ENCODE measurements at places on chromosomes 2 and 18. TPM values are rescaled to one million over a fixed set of nuclear protein-coding genes. Genes with fewer than 3 reads are reported as not detected.

The TGFA gene
- total RNA-seq: 1.9 TPM

DNA sequence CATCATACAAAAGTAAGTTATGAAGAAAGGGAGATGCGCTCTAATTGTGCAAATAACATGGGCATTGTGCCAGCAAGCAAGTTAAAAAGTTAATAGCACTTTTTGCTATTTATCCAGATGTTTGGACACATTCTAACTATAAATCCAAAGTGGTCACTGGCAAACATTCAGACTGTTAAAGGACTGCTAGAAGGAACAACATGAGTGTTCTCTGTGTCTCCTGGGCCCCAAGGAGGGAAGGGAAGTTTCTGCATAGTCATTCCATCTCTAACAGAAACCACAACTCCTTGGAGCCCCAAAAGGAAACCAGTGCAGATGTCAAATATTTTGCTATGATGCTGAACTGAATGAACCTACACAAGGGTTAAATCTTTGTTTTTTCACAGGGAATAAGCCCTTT lies 213.3 kb upstream of the HNRNPA3 start:
- no peaks in the 10 kb centered on the region for H3K27me3 ChIP-seq
- no peak overlapping the region for H3K4me3 ChIP-seq
- H3K27ac ChIP-seq: no peak overlapping the region

DNA sequence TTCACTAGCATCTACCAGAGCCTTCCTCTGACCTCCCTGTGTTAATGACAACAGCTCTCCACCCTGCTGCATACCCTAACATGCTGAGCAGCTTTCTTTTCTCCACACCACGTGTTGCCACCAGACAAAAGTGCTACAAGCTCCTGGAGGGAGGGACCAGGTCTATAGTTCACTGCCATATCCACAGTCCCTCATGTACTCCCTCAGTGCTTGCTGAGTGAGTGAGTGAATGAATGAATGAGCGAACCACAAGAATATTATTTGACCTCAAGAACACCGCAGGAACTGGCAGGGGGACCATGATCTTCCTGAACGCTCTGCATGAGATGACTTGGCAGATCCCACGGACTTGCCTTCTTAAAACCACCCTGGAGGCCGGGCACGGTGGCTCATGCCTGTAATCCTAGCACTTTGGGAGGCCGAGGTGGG lies 47.4 kb upstream of the CAB39 start:
- DNase-seq: no peak
- H3K4me1 ChIP-seq: peaks cover 12% of the 10 kb centered on the region
- H3K27me3 ChIP-seq: no peaks in the 10 kb centered on the region
- no peaks in the 10 kb centered on the region for H3K36me3 ChIP-seq

GRCh38 chr2:27039871-27040270 lies 7.1 kb downstream of the TMEM214 start:
- no peak overlapping the region for H3K4me3 ChIP-seq
- no peak for DNase-seq
- H3K4me1 ChIP-seq: peaks cover 19% of the 10 kb centered on the region
- H3K36me3 ChIP-seq: peaks cover 66% of the 10 kb centered on the region
- no peaks in the 10 kb centered on the region for H3K27me3 ChIP-seq

DNA sequence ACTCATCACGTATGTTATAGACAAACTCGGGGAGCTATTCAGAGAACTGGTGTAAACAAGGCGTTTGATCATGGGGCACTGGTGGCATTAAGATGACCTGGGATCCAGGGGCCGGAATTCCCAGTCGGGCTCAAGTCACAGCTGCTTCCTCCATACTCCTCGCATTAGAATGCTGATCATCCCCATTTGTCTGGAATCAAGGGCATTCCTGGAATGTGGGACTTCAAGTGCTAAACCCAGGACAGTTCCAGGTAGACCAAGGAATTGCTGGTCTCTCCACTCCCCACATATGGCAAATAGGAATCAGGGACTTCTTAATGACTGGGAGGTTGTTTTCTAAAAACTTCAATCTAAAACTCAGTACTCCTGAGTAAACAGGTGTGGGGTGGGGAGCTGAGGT lies 355.7 kb upstream of the RAB6C start:
- no peaks in the 10 kb centered on the region for H3K36me3 ChIP-seq
- H3K4me1 ChIP-seq: no peaks in the 10 kb centered on the region
- H3K4me3 ChIP-seq: no peak overlapping the region
- DNase-seq: no peak

DNA sequence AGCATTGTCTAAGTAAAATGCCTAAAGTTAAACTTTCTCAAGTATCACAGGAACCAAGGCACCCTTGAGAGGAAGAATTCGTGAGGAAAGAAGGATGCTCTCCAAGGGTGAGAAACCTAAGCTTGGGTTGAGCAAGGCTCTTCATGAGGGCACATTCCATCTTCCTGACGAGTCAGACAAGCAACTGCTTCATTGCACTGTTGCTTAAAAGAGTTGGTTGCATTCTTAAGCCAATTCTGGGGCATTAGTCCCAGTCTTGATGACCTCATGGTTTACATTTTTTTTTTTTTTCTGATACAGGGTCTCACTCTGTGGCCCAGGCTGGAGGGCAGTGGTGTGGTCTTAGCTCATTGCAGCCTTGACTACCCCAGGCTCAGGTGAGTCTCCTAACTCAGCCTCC lies 237.5 kb downstream of the ACTR3 start:
- no peaks in the 10 kb centered on the region for H3K4me1 ChIP-seq
- H3K27ac ChIP-seq: no peak overlapping the region
- H3K36me3 ChIP-seq: no peaks in the 10 kb centered on the region

The LIPT1 gene
- total RNA-seq: 13.8 TPM

- no peak for DNase-seq
- H3K27me3 ChIP-seq: no peaks in the 10 kb centered on the region
- no peak overlapping the region for H3K27ac ChIP-seq
- no peaks in the 10 kb centered on the region for H3K36me3 ChIP-seq
Measured at GRCh38 chr2:238518172-238518820, 91.6 kb downstream of the ASB1 start.

GRCh38 chr2:200494048-200494447 lies 15.8 kb downstream of the KCTD18 start:
- no peaks in the 10 kb centered on the region for H3K27me3 ChIP-seq
- H3K27ac ChIP-seq: no peak overlapping the region
- no peak for DNase-seq
- no peak overlapping the region for H3K4me3 ChIP-seq
- peaks cover 26% of the 10 kb centered on the region for H3K36me3 ChIP-seq

DNA sequence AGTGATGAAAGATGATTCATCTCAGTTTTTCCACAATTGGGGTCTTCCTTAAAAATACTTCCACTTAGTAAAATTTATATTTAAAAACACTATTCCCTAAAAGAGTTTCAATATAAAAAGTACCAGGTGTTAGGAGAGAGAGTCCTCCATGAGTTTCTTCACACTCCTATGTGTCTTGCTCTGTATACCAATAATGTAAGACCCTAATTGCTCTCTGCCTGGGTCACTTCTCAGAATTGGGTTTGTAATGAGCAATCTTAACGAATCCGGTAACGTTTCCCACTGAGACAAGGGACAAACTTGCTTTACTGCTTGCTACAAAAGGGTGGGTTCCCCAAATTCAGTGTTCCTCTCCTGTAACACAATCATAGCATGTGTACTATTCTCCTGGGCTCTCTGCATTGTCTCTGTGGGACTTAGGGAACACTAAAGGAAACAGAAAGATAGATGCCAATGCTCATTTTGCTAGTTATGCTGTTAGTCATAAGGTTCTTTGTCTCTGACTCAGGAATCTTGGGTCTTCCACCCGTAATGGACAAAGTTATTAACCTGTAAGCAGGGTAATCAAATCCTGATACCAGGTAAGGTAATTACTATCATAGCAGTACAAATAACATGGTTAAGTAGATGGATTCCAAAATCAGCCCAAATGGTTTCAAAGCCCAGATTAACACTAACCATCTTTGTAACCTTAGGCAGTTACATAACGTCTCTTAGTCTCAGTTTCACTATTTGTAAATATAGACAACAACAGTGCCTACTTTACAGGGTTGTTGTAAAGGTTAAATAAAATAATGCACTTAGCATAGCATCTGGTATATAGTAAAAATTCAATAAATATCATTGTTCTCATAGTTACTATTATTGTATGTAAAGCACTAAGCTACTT lies 46.3 kb downstream of the ITSN2 start:
- no peaks in the 10 kb centered on the region for H3K27me3 ChIP-seq
- H3K4me1 ChIP-seq: no peaks in the 10 kb centered on the region
- H3K27ac ChIP-seq: no peak overlapping the region

DNA sequence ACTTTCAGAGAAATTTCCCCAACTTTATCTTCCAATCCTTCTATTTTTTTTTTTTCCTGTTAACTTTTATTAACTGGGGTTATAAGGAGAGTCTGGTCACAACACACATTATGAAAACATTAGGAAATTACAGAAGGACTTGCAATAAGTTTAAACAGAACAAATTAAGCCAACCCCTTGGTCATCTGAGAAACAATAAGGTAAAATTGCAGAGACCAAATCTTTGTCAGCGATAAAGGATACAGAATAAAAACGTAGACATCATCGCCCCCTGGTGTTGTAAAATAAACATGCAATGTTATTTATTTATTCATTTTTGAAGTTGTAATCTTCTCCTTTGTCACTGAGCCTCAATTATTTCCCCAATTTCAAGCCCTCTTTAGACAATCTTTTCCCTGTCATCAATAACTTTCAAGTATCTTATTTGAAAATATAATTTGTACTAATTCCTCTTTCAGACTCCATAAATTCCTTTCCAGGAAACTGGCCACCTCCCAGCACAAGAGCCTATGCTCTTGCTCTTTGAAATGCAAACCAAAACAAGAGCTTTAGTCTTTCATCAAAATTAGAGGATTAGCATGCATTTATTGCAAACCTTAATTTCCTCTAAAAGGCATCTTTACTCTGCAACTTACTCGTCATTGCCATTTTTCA lies 19.5 kb downstream of the G6PC2 start:
- no peak overlapping the region for H3K27ac ChIP-seq
- no peak for DNase-seq
- no peaks in the 10 kb centered on the region for H3K27me3 ChIP-seq
- H3K4me3 ChIP-seq: no peak overlapping the region
- no peaks in the 10 kb centered on the region for H3K36me3 ChIP-seq

The L3MBTL4 gene
- 5.3 TPM for total RNA-seq

DNA sequence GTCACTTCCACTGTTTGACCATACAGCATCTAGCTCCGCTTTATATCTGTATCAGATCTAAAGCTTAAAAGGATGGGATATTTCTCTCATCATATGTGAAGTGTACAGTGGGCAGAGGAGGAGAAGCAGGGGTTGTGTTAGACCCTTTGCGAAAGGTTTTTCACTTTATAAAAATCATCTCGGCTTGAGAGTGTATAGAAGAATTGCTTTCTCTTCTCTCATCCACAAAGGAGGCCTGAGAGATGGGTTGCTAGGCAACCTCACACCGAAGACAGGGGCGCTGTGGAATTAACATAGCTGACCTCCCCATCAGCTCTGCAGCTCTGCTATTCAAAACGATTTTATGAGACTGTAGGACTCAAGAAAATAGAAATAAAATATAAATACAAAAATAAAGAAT lies 70.2 kb upstream of the GALNT3 start:
- H3K27me3 ChIP-seq: no peaks in the 10 kb centered on the region
- DNase-seq: no peak
- no peak overlapping the region for H3K4me3 ChIP-seq
- H3K4me1 ChIP-seq: peaks cover 19% of the 10 kb centered on the region

GRCh38 chr2:224449212-224450147 lies 47.6 kb upstream of the FAM124B start:
- DNase-seq: no peak
- no peaks in the 10 kb centered on the region for H3K27me3 ChIP-seq
- no peak overlapping the region for H3K27ac ChIP-seq
- no peaks in the 10 kb centered on the region for H3K36me3 ChIP-seq
- no peaks in the 10 kb centered on the region for H3K4me1 ChIP-seq

DNA sequence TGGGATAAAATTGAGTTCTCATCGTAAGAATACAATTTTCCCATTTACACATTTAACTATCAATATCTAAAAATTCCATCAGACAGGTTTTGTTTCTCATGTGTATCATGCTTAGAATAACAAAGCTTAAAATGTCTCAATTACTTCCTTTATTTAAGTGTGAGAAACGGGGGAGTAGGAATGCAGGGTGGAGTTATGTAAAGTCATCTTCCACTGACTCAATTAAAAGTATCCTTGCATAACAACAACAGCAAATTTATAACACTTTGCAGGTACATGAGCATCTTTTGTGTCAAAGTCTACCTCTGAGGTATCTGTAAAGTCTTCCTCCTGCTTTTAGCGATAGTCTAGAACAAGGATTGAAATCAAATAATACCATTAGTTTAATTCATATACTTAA lies 327.1 kb downstream of the EPHA4 start:
- DNase-seq: no peak
- no peak overlapping the region for H3K27ac ChIP-seq
- no peaks in the 10 kb centered on the region for H3K36me3 ChIP-seq
- H3K4me3 ChIP-seq: no peak overlapping the region
- no peaks in the 10 kb centered on the region for H3K27me3 ChIP-seq

DNA sequence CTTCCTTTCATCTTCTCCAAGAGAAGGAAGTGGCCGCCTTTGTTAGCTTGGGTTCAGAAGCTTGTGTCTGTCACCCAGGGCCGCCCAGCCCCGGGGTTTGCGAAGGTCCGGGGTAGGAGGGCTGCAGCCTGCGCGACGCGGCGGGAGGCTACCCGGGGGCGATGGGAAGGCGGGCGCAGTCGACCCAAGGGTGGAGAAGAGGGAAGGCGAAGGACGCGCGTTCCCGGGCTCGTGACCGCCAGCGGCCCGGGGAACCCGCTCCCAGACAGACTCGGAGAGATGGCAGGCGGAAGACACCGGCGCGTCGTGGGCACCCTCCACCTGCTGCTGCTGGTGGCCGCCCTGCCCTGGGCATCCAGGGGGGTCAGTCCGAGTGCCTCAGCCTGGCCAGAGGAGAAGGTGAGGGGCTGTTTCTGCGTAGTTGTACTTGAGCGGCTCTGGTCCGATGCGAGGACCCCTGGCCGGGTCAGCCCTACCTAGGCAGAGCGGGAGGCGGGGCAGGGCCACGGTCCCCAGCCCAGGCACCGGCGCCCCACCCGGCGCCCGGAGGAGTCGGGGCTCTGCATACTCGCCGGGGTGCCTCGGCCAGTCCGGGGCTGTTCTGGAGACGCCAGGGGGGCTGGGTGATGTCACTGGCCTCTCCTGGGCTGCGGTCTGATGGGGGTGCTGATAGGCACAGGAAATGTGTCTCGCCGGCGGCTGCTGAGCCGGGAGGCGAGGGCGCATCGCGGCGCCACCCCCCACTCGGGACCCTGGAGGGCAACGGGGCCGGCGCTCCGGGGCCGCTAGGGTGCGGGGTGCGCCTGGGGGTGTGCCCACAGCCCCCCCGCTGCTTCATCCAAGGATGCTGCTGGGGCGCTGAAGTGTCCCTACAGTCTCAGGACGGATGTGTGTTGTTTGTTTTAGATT lies at the start of gene QPCT:
TSS of gene QPCT (plus strand) at position 178 of the 909 bp plus-strand sequence. CDS start at position 280, 102 bp downstream.
- no peak within 1 kb of the TSS for H3K27ac ChIP-seq
- H3K4me1 ChIP-seq: no peaks in the 10 kb centered on the region
- H3K36me3 ChIP-seq: no peaks in the 10 kb centered on the region
- H3K27me3 ChIP-seq: no peaks in the 10 kb centered on the region
- no peak for DNase-seq
- peak within 1 kb of the TSS; percentile 79 for H3K4me3 ChIP-seq

The DPP10 gene
- not detected for total RNA-seq

All from thoracic aorta (tissue), 2 donors.